OCI-M1 (cell line): ENCODE measurements at places on chromosomes 3 and 15.
A peak's percentile ranks its signal among the peaks of the same experiment; 100 is the strongest.

DNA sequence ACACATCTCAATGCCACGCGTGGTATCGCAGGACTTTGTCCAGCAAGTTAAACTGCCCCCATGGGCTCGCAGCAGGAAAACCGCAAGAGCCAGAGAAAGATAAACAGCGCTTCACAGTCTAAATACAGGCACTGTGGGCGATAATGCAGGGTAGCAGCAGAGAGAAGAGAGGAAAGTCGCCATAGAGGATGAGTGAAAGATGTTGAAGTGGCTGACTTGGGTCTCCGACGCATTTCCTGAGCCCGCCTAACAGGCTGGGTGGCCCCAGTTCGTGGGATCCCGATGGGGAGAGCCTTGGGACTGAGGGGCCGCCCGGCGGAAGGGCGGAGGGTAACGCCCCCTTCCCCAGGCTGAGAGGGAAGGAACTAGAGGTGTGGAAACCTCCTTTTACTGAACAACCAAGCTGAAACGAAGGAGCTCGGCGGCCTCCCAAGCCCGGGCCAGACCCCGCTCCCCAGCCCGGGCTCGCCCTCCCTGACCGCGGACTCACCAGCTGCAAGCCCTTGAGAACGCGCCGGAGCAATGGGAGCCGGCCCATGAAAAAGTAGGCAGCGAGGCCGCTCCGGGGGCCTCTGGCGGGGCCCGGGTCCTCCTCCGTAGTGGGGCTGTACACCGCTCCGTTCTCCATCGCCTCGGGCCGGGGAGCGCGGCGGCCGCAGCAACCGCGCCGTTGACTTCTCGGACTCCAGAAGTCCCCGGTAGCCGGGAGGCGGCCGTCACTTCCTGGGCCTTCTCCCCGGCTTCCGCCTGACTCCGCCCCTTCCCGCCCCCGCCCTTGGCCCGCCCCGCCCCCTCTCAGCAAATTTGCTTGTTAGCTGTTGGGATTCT lies at the start of gene CMTM6:
Gene CMTM6, minus strand, starts transcription at position 735 of the 828 bp plus-strand sequence. Its CDS starts 107 bp downstream, at position 628.
- peak; percentile 90 for DNase-seq

- DNase-seq: no peak
Measured at GRCh38 chr3:152060701-152061100, 187.3 kb downstream of the SUCNR1 start.

DNA sequence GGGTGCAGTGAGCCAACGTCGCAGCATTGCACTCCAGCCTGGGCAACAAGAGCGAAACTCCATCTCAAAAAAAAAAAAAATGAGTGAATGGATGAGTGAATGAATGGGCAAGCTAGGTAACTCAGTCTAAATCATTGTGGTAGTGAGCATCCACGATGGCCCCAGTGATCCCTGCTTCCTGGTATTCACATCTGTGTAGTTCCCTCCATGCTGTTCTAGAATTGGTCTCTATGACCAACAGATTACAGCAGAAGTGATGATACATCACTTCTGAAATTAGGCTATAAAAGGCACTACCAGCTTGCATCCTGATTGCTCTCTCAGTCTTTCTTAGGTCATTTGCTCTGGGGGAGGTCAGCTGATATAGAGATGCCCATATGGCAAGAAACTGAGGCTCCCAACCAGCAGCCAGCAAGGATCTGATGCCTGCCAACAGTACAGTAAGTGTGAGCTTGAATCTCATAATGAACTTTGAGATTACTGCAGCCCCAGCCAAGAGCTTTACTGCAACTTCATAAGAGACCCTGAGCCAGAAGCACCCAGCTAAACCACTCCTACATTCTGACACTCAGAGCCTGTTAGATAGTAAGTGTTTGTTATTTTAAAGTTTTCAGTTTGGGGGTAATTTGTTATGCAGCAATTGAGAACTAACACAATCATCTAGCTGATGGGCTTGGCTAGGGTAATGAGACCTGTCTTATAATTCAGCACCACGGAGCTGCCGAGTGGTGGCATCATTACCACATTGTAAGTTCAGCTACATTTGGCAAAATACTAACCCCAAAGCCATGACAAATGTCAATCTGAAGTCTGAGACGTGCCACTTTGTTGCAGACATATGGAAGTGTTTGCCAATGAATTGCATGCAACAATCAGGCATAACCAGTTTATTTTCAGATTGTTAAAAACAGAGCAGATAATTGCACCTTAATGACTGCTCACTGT lies 53.0 kb downstream of the KLHL6 start:
- DNase-seq: no peak

GRCh38 chr3:186993210-186993782 lies 63.0 kb downstream of the ST6GAL1 start:
- DNase-seq: no peak

GRCh38 chr3:27325419-27325818 lies 43.8 kb downstream of the NEK10 start:
- DNase-seq: no peak

DNA sequence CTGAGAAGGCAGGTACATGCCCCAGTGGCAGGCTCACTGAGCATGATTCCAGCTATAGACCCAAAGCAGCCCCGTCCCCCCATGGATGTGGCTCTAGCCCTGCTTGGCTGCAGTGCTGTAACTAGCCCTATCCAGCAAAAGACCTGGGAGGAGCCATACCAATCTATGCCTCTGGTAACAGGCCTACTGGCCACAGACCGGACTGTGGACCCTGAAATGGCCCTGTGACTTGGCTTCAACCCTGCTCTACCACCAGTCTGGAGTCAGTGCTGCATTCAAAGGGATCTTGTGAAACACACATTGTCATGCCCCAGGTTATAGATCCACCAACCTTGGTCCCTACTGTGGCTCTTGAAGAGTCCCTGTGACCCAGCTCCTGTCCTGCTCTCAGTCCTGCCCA lies 46.7 kb downstream of the OXSM start:
- DNase-seq: no peak

DNA sequence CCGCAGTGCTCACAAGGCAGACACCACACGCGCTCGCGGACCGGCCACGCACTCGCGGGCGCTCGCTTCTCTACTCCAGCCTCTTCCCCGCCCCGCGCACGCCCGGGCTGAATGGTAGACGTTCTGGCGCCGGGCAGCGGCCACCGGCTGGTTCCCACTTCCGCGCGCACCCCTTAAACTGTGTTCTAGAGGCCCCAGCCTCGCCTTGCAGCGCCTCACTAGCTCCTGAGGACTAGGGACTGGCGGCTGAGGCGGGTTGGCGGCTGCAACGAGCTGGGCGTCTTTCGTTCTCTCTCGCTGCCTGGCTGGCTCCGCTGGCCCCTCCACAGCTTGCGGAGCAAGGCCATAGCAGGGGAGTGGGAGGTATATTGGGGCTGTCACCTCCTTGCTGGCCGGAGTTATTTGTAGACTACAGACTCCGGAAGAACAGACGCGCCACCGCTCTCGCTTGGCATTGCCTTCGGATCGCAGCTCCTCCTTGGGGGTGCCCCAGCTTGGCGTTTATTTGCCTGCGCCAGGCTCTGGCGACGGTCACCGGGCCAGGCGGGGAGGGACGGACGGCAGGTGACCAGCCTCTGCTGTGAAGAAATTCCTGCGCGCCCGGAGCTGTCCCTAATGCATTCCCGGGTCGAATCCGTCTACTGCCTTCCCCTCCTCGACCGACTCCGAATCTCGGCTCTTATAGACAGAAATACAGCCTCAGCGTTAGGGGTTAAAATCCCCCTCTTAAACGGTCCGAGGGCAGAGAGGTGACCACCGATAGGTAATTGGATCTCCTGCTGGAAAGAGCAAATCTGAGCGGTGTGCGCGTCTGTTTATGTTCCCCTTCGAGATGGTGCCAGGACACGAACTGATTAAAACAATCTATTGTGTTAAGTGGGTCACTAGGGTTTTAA lies 1.3 kb downstream of the GREM1 start:
- no peak for DNase-seq

DNA sequence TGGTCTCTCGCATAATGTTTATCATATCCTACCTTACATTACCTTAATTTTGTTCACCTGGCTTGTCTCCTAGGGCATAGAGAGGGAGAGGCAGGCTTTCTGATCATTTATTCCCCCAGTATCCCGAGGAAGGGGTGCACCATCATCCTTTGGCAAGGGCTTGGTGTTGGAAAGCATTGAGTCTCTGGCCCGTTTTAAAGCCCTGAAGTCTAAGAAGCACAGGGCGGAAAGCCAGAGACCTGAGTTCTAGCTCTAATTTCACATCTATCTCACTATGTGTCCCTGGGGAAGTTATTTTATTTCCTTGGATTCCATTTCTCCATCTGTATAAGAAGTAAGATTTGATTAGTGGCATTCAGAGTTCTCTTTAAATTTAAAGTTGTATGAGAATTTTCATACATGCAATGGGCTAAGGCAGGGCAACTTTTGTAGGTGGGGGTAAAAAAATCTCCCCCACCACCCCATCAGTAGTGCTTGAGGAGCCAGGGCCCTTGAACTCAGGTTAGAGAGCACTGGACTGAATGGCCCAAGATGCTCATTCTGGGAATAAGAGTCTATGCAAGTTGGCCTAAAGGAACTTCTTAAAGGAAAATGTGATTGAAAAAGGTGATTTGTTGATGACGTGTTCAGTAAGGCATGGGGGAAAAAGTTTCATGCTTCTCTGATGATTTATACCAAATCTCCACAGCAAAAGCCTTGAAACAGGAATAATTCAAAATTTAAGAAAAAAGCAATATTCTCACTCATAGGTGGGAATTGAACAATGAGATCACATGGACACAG lies 10.1 kb downstream of the TMC3 start:
- no peak for DNase-seq

GRCh38 chr3:1190569-1190968 lies 97.7 kb downstream of the CNTN6 start:
- DNase-seq: no peak

DNA sequence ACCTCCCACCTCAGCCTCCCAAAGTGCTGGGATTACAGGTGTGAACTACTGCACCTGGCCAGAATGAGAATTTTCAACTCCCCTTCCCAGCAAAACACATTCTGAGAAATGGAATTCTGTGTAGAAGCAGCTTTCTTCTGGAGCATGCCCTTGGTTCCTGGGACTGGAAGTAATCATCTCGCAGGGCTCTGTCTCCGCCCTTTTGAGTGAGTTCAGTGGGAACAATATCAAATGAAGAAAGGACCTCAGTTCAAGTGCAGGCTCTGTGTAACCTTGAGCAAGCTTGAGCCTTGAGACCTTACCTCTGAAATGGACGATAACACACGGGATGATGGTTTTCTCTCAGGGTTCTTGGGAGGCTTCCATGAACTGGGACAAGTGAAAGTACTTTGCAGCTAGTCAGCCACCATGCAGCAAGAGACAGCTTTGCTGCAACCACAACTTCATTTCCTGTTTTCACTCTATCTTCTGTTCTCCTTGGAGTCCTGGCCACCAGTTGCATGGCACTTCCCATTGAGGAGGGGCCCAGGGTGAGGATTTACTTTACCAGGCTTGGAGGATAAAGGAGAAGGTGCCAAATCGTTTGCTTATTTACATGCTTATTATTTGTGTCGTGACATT lies 35.7 kb upstream of the IGF1R start:
- peak; percentile 16 for DNase-seq

- peak; percentile 49 for DNase-seq
Measured at GRCh38 chr15:55619783-55620182, 31.6 kb upstream of the PYGO1 start.

DNA sequence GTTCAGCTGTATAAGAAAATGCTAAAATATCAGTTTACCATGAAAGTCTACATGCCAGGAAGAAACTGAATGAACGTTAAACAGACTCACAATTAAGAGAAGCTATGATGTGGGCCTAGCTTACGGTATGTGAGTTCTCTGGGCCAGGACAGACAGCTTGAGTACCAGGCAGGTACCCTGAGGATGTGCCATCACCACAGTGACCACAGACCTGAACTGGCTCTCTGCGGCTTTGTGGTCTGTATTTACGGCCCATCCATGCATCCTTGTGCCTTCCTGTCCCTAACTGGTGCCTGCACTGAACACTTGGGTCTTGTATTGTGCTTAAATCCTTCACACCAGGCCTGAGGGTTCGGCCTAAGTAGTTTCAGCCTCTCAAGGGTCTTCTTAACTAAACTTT lies 467.5 kb upstream of the PPP2R3A start:
- DNase-seq: no peak

- no peak for DNase-seq
Measured at GRCh38 chr3:177041730-177042551, 155.3 kb downstream of the TBL1XR1 start.

DNA sequence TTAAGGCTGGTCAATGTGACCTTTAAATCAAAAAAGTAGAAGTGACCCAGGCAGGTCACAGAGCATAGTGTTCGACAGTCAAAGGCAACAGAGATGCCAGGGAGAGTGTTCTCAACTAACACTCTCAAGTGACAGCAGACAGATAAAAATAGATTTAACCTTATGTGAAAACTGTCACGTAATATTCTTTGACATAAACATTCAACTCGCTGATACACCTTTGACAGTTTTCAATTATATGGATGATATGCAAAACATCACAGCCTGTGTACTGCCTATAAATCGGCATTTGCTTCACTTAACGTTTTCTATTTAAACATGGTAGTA lies 15.5 kb downstream of the PDZRN3 start:
- no peak for DNase-seq

DNA sequence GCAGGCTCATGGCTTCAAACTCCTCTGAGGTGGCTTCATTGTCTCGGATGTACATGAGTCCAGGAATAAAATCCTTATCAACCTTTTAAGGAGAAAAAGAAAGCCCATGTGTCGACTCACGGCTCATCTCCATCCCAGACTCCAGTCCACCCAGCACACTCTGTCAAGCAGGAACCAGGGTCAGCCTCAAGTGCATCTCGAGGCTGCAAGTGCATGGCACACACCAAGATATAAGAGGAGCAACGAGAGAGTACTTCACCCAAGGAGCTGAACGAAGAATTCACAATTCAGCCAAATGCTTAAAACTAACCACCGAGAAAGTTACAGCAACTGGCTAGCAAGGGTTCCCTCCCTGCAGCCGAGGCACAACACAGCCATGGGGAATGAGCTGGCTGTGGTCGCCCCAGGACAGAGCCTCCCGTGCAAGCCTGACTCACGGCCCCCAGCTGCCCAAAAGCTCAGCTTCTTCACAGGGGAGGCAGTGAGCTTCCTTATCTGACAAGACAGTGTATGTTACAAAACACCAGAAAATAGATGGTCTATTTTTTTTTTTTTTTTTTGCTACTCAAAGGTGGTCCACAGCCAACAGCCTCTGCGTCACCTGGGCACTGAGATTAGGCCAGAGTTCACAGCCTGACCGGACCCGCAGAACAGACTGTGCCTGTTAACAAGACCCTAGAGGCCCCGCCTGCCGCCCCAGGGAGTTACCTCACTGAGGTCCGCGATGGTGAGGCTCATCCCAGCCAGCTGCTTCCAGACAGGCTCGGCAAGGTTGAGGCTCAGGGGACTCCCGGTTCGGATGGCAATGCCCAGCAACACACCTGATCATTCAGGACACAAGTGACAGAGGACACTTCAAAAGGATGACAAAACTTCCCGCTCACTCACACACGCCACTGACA lies 15.9 kb upstream of the OCA2 start:
- DNase-seq: no peak
